ENCODE measurements at places on chromosomes 3 and 15.

DNA sequence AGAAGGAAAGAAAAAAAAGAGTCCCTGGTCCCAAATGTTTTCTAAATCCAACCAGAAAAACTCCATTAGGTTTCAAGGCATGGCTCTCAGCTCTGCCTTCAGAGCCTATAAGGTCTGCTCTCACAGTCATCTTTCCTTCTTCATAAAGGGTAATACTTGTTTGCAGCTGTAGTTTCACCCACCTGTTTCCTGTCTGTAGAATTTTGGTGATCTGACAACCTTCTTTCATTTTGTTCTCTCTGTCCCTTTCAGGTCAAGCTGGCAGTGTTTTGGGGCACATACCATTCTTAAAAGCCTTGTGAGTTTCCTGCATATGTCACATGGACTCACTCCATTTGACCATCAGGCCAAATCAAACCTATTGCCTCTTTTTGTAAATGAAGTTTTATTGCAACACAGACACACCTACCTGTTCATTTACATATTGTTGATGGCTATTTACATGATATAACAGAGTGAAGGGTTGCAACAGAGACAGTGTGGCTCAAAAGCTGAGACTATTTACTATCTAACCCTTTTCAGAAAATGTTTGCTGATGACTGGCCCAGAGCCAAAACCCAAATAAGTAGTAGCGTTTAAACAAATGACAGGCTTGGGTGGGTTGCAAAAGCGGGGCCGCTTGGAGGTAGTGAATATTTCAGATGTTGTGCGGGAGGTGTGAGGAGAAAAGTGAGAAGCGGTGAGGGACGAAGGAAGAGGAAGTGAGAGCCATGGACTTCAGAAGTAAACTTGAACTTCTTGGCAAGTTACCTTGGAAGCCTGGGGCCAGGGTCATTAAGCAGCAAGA lies 292.7 kb upstream of the PROK2 start:
- no peak for DNase-seq

- DNase-seq, result no peak
Measured at GRCh38 chr3:36709281-36709680, 55.1 kb downstream of the DCLK3 start.

GRCh38 chr3:126983653-126984390 lies 907 bp downstream of the PLXNA1 start:
- peak; percentile 37 for DNase-seq

- DNase-seq, result no peak
Measured at GRCh38 chr3:126781889-126782491, 78.0 kb downstream of the CHCHD6 start.

- DNase-seq, result no peak
Measured at GRCh38 chr15:77659350-77660321, 26.9 kb upstream of the LINGO1 start.

DNA sequence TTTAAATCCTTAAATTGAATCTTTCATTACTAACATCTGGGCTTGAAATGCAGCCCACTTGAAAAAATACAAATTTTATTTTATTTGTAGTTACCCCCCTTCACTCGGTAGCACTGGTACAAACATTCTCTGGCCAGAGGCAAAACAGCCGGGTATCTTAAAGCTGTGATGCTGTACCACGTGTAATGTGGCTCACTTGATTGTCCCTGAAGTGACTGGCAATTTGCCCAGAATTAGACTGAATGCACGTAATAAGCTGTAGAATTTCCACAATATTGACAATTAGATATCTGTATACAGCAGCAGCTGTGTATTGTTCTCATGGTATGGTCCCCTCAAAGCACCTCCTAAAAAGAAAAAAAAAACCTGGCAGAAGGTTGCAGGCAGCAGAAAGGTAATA lies 192.8 kb upstream of the TBC1D5 start:
- DNase-seq, result no peak

DNA sequence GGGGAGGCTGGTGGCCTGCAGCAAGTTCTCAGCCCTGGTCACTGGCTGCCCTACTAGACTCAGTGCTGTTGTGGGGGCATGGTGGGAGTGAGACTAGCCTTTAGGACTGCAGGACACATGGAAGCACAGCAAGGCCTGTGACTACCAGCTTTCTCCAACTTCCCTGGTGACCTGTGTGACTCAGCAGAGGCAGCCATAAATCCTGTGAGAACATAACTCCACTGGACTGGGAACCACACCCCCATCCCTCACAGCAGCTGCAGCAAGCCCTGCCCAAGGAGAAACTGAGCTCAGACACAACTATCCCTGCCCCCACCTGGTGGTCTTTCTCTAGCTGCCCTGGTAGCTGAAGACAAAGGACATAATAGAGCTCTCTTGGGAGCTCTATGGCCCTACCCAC lies 111.3 kb downstream of the DCLK3 start:
- no peak for DNase-seq

DNA sequence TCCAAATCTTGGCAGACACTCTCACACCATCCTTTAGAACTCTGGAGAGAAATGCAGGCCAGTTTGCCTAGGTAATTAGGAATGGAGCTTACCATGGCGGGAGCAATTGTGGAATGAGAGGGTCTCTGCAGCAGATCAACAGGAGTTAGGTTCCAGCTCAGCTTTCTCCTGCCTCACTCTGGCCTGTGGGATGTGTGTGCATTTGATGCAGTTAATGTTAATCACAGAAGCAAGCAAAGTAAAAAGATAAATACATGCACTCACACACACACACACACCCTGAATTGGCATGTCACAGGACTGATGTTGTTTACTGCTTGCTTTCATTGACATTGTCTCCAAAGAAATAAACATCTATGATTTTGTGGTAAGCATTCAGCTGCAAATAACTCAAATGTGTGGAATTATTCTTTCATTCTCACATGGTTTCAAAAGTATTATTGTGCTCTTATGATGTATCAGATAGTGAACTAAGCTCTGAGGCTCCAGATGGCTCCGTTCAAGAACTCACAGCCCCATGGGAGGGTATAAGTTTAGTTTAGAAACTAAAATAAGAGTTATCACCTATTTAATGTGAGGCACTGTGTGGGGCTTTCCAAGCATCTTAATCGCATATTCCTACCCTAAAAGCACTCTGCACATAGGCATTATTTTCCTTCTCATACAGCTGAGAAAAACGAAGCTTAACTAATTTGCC lies 31.3 kb upstream of the BFSP2 start:
- no peak for DNase-seq

- no peak for DNase-seq
Measured at GRCh38 chr3:13544951-13545651, 3.8 kb upstream of the FBLN2 start.

GRCh38 chr3:54801977-54802376 lies 125.9 kb downstream of the LRTM1 start:
- DNase-seq, result no peak

GRCh38 chr15:101480613-101481380 lies 8.7 kb downstream of the PCSK6 start:
- DNase-seq, result no peak

DNA sequence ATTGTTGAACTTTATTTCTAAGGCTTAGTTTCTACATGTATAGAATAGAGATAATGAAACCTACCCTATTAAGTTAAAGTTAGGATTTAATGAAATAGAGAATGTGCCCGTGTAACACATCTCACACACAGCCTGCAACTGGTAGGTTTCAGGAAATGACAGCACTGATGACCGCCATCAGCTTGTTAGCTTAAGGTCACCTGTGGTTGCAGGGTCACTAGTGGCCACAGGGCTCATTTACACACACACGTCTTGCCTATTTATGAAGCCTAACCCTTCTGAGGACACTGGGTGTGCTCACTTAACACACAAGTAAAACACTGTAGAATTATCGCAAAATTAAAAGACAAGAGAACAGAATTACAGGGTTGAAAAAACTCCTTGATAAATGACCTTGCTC lies 20.1 kb downstream of the CHRM5 start:
- DNase-seq, result no peak

- DNase-seq, result no peak
Measured at GRCh38 chr3:8650583-8651416, 6.2 kb upstream of the SSUH2 start.

DNA sequence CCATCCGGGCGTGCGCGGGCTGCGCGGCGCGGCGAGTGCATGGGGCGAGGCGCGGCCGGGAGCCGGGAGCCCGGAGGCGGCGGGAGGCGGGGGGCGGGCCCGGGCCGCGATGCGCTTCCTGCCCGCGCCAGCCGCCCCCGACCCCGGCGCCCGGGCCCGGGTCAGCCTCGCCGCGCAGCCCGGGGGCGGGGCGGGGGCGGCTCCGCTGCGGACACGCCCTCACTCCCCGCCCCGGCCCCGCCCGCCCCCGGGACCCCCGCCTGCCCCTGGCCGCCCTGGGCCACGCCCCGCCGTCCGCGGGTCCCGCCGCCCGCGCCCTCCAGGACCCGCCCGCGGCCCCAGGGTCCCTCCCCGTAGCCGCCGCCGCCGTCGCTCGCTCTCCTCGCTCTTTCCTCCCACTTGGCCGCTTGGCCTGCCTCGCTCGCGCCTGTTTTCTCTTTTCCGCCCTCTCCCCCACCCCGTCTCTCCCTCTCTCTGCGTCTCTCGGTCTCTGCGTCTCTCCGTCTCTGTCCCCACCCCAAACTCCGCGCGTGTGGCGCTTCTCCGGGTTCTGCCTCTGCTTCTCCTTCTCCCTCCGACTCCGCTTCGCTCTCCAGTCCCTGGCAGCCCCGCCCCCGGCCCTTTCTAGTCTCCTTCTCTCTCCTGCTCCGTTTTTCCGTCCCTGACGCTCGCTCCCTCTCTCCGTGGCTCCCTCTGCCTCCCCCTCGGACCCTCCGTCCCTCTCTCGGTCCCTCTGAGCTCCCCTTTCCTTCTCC lies at the start of gene PLXND1:
PLXND1 (minus strand) TSS at position 41 of the 755 bp plus-strand sequence; CDS start at position 4, 37 bp downstream.
- DNase-seq, result peak; percentile 42

- DNase-seq, result no peak
Measured at GRCh38 chr3:194888916-194889315, 203.2 kb downstream of the FAM43A start.

Data from T-helper 22 cell (primary cell).